Stimulated activated CD4-positive, alpha-beta T cell treated with anti-CD3 and anti-CD28 coated beads, Interleukin-1b, Interleukin-23, amount 100 ng/mL, for 24 hours (primary cell): ENCODE measurements at places on chromosomes 3 and 15.

DNA sequence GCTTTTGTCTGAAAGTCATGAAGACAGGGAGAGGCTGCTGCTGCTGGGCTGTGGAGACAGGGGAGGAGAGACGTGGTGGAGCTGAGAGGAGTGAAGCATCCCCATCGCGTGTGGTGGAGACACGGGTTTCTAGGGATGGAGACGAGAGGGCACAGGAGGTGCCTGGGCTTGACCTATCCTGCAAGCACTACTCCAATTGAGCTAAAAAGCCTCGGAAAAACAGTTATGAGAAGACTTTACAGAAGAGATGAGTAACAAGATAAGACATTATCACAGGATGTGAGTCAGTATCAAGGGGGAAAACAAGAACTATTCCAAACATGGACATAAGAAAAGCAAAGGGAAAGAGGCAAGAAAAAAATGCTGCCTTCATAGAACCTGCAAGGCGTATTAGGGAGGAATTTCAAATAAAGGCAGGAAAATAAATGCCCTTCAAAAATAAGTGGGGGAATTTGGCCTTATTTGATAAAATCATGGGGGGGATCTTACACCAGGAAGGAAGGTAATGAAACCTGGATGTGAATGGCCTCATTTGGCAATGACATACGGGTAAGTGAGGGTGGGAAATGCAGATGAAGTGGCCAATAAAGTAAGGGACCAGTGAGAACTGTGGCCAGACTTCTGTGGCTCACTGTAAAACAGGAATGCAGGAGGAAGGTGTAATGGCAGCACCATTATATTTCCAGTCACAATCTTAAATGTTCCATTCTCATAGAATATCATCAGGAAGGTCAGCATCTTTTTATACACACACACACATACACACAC is 97.9 kb downstream of the PLD1 start:
- no peak for DNase-seq

DNA sequence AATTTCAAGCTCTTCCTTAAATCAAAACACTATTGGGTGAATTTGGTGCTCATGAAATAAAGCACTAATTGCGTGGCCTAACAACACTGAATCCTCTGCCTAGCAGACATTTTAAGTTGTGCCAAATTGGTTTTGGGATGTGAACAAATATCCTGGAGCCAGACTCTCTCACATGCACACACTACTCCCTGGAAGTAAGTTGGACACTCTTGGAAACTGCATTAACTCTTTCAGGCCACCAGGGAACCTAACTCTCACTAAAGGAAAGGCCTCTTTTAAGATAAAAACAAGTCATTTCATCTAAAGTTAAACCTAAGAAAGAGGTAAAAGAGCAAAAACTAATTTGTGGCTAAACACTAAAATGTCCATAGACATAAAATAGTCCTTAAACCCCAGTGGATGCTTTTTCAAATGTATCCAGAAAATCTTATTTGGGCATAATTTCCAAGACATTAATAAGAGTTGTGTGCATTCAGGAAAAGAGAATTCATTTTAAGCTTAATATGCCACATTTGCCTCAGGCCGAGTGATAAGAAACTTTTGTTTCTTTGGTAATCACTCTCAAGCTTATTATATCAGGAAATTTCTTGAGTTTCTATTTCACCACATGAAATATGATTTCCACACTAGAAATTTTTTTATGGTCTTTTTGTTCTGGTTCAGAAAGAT is 61.8 kb downstream of the ZBTB20 start:
- DNase-seq = no peak

GRCh38 chr3:134737516-134737915 is 57.5 kb upstream of the EPHB1 start:
- no peak for DNase-seq

- no peak for DNase-seq
Measured at GRCh38 chr3:8020047-8020841, 481.4 kb upstream of the LMCD1 start.

DNA sequence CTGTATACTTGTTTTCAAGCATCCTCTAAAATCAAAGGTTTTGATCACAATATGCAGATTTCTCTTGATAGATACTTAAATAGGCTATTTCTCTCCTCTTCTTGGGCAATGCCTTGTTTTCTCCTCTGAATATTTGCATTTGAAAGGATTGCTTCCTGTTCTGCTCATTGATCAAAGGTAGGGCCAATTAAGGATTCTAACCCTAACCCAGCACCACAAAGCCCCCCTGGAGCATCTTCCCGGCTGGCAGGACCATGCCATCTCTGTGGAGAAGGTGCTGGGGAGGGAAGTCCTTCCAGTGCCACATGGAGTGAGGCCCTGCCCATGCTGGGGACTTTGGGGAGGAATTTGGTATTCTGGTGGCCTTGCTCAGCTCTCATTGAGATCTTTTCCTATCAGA is 11.3 kb upstream of the NIPA2 start:
- no peak for DNase-seq

DNA sequence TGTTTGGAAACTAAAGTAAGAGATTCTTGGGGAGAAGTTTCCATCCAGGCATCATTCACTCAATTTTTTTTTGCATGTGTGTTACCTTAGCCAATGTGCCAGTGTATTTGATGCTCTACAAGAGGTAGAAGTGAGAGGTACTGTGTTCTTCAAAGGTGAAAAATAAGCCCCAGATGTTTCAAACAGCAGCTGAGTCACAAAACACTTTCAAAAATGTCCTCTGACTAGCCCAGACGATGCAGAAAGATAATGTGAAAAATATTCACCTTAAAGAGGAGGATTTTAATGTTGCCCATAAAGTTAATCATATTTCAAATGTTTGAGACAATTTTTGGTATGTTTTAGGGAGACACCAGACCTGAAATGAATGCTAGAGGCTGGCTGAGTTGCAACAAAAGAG is 107.7 kb upstream of the RASGRP1 start:
- DNase-seq = no peak

GRCh38 chr3:111173328-111173900 is 101.8 kb downstream of the NECTIN3 start:
- DNase-seq = no peak

DNA sequence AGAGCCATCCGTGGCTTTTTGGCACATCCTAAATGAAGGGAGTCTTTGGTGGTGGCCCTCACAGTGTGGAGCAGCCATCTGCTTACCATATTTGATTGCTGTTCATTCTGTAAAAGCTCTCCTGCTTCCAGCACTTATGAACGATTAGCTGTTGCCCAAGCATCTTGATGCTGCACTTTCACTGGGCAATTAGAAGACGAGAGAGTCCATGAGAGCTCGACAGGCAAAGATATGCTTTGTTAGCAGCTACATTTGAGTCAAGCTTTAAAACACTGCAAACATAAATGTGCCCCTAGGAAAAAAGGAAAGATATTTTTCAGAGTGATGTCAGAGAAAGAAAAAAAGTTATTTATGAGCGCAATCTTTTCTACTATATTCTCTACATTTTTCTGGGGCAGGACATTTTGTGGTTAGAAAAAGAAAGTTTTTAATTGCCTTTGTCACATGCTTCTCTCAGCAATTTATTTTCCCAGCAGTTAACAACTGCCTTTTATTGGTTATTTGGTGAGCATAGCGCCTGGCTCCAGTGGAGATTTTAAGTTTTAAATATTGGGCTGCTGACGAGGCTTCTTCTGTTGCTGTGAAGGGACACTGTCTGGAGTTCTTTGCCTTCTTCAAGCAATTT is 468.4 kb downstream of the C3orf38 start:
- DNase-seq = no peak

DNA sequence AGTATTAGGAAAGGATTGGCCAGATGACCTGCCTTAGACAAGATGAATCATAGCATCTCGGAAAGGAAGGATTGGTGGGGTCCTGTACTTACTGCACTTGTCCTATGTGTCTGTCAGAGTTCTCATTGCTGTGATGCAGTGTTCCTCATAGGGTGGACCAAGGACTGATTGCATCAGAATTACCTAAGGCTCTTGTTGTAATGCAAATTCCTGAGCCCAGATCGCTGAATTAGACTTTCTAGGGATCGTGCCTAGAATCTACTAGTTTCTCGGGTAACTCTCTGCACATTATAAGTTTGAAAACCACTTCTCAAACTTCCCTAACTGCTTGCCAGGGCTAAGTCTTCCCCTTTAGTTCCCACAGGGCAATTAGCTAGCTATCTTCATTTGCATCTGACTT is 74.9 kb upstream of the SKOR1 start:
- no peak for DNase-seq

- no peak for DNase-seq
Measured at GRCh38 chr3:12120374-12121140, 38.2 kb downstream of the TIMP4 start.

DNA sequence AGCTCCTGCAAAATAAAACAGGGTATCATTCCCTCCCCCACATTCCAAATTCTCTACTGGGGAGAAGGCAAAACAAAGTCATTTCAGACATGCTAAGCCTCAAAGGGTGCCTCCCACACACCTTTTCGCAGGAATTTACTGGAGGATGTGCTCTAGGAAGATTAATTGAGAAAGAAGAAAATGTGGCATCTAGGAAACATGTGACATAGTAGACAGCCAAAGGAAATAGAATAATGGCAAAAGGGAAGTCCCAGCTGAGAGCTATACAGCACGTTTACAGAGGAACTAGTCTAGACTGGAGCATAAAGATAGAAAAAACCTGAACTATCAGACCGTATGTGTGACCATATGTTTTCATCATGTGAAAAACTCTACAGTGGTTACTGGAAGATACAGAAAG is 58.8 kb upstream of the MELTF start:
- DNase-seq = no peak
